Astrocyte of the spinal cord (primary cell): ENCODE measurements at places on chromosomes 5 and 9.

DNA sequence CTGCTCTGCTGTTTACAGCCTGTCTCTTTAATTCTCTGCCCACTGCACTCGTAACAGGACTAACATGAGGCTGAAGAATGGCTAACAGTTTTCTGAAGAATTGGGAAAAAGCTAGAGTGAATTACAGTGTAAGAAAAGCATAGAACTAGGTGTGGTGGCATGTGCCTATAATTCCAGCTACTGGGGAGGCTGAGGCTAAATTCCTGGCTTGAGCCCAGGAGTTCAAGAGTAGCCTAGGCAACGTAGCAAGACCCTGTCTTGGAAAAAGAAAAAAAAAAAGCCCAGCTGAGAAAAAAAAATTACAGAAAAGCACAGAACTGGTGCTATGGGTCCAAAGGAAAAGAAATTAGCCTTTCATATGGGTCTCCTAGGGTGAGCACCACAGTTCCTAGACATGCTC, 13.9 kb upstream of the UHRF2 start:
- no peak for DNase-seq

DNA sequence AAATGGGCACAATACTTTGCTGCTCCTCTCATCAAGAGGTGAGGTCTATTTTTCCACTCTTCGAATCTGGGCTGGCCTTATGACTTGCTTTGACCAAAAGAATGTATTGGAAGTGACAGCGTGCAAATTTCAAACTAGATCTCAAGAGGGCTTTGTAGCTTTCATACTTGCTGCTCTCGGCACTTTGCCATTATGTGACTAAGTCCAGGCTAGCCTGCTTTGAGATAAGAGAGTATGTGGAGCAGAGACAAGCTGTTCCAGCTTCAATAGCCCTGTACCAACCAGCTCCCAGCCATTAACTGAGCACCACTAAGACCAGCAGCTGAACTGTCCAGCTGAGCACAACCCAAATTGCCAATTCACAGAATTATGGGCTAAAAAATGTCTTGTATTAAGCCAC, 124.6 kb downstream of the ACER2 start:
- DNase-seq, result no peak

- no peak for DNase-seq
Measured at GRCh38 chr9:87547671-87548081, 50.0 kb downstream of the DAPK1 start.

DNA sequence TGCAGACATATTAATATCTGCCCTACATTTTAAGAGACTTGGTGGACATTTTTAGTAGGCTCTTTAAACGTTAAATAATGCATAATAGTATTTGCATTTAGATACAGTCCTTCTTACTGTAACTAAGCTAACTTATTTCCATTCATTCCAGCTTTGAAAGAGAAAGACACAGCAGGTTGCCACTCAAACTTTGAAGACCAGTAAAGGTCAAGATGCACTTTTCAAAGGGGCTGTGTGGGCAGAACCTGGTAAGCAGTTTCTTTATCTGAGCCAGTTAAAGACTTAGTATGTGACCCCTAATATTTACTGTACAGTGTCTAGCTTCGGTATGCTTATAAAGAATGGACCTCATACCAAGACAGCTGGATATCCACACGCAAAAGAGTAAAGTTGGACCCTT, 20.8 kb downstream of the PLGRKT start:
- no peak for DNase-seq

DNA sequence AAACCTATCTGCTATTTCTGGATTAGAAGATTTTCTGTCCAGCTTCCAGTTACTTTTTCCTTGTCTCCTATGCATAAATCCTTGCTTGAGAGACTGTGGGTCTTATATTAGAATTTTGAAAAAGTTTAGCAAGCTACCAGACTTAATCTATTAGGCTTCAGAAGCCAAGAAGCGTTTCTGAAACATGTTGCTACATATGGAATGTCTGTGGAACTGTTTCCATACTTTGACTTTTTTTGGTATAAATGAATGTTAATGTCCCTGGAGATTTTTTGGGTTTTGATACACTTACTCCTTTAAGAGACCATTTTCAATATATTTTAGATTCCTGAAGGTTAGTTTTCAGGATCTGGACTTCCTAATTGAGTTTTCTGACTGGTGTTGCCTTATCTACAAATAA, 191.4 kb upstream of the SGCD start:
- no peak for DNase-seq

- no peak for DNase-seq
Measured at GRCh38 chr5:130166839-130167490, 262.7 kb downstream of the CHSY3 start.

DNA sequence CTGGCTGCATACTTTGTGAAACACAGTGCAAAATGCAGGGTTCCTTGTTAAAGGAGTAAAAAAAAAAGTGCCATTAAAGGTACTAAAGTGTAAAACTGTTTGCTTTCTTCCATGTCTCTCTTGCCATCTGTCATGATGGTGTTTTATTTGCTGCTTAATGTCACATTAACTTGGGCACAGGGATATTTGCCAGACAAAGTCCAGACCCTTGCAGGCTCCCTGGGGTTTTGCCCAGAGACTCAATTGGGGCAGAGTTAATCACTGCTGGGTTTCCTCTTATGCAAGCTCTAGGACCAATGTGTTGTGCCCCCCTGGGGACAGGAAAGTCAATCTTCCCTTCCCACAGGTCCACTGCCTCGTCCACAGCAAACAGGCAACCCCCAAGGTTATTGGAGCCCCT, 274.3 kb upstream of the SGCD start:
- no peak for DNase-seq

DNA sequence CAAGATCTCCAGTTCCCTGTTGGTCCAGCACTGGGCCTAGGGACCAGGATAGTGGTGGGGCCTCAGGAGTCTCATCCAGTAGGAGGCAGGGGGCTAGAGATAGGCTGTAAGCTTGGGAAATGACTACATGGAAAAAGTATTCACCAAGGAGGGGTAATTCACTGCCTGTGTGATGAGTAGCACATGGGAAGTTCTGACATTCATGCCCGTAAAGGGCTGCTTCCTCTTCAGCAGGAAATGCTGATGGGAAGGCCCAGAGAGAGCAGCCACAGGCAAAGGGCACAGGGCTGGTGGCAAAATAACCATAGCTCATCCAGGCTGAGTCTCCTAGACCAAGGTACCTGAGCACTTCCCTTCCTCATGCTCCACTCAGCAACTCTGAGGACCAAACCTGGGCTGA, 23.1 kb upstream of the FRRS1L start:
- DNase-seq, result no peak

- no peak for DNase-seq
Measured at GRCh38 chr5:180021900-180022299, 49.7 kb downstream of the RNF130 start.

- DNase-seq, result peak; percentile 12
Measured at GRCh38 chr5:131268758-131269370, 5.0 kb downstream of the CDC42SE2 start.

DNA sequence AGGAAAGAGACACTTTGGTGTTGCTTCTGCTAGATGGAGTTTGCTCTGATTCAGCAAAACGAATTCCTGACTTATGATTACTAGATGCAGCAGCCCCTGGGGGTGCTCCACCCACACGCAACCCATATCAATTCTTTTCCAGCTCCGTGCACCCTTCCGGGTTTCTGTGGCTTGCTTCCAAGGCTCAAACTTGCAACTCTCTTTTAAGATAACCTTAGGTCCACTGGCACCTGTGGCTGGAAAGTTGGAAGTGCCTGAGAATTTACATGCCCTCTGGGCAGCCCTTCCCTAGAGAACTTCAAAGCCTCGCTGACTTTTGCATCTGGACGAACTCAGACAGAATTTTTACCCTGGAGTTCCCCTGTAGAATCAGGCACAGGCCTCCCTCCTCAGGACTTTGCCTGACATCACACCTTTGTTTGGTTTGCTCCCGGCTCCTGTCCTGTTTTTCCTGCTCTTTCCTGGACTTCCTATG, 224.9 kb downstream of the SNX18 start:
- peak; percentile 54 for DNase-seq

- DNase-seq, result no peak
Measured at GRCh38 chr9:79268806-79269205, 303.0 kb upstream of the TLE4 start.

GRCh38 chr5:83991566-83992224, 271.0 kb upstream of the HAPLN1 start:
- DNase-seq, result peak; percentile 45
